Smooth muscle cell of trachea (primary cell): ENCODE measurements at places on chromosomes 5 and 9. TPM values are rescaled to one million over a fixed set of nuclear protein-coding genes. Genes with fewer than 3 reads are reported as not detected.

C9orf153 gene
- total RNA-seq: 0.15 and 0.50 TPM in 2 replicates

NEUROG1 gene
- not detected in 2 replicates for total RNA-seq

PURA gene
- 15.7 and 18.2 TPM in 2 replicates for total RNA-seq

SPATA6L gene
- total RNA-seq: 0.15 and 0.17 TPM in 2 replicates

ZDHHC11B gene
- 0.29 TPM in 1 of 2 replicates, not detected in the other for total RNA-seq

C5orf47 gene
- not detected in 2 replicates for total RNA-seq

FBP2 gene
- not detected in 2 replicates for total RNA-seq

PCDHGC5 gene
- 7.9 and 8.1 TPM in 2 replicates for total RNA-seq

CARD9 gene
- total RNA-seq: 0.87 and 1.3 TPM in 2 replicates

TPPP gene
- total RNA-seq: 0.15 and 0.66 TPM in 2 replicates
